ENCODE measurements at places on chromosomes 3 and 15. TPM values are rescaled to one million over a fixed set of nuclear protein-coding genes. Genes with fewer than 3 reads are reported as not detected.

DNA sequence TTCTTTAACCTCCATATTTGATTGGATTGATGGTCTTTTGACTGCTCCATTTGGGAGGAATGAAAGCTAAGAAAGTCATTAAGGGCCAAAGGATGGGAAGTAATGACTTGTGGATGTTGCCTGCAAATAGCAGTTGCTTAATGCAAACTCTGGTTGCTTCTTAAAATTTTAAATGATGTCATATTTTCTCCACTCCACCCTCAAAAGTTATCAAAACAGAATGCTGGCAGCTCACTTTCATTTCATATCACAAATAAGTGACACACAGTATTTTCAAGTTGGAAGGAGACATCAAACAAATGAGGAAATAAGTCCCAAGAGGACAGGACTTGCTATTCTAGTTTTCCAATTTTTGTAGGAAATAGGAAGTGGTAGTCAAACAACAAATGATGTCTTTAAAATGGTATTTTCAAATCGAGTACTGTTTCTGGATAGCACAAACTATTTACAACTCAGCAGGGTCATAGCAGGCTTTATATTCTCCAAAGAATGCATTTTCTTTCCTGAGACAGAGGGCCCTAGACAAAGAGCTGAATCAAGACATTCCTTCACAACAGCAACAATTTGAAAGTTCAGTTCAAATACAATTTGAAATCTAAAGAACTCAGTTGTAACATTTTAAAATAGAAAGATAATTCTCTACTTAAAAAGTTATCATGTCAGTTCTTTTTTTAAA is 165.1 kb upstream of the UBE2E1 start:
- DNase-seq = no peak

DNA sequence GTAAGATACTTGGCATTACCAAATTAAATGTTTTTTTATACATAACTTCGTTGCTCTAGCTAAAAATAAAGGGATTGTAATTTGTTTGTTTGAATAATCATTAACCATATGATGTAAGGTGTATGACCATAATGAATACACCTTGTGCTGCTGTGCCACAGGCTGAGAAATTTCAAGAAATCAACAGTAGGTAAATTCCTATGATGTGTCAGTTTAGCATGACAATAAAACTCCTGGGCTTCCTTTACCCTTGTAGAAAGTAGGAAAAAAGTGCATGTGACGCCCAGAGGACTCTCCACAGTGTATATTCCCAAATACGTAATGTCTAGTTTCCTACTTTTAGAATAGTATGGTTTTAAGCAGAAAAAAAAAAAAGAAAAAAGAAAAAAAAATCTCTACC is 208.1 kb downstream of the SATB1 start:
- DNase-seq = no peak

DNA sequence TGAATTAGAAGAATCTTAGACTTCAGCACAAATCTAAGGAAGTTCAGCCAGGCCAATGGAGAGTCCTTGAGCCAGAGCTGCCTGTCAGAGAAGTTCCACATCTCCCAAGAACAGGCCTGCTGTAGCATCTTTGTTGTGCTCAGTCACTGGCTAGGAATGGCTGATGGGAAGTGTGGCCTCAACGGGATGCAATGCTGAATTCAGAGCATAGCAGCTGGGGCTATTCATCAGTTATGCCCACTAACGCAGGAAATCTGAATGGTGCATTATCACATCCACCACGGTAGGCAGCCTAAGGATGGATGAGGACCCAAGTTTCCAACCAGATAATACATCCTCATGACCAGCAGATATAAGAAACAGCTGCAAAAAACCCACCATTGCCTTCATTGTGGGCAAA is 3.2 kb upstream of the EIF1B start:
- no peak for DNase-seq

- peak; percentile 65 for DNase-seq
Measured at GRCh38 chr3:10738688-10739372, 77.2 kb upstream of the SLC6A11 start.

DNA sequence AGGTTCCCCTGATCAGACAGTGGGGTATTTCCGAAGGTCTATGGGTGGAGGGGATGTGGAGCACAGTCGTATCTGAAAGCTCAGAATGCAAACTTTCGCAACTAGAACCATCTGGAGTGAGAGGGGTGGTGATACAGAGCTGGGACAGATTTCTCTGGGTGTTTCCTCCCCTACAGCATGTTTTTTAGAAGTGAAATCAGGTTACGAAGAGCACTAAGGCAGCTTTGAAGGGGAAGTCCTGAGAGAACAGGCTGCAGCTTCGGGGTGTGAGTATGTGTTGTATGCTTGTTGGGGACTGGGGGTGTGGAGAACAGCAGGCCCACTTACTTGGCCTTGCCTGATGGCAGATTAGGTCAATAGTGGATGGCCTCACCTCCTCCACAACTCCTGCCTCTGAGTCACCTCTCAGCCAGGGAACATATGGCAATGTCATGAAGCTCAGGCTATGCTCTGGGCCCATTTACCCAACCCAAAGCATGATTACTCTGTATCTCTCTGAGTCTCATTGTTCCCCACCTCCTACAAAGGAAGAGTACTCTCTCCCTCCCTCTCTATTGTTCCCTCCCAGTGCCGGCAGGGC is 107.2 kb upstream of the RASGRP1 start:
- no peak for DNase-seq

- DNase-seq = no peak
Measured at GRCh38 chr15:96347181-96348111, 16.9 kb downstream of the NR2F2 start.

- DNase-seq = no peak
Measured at GRCh38 chr3:106590216-106590615, 721.4 kb upstream of the CBLB start.

DNA sequence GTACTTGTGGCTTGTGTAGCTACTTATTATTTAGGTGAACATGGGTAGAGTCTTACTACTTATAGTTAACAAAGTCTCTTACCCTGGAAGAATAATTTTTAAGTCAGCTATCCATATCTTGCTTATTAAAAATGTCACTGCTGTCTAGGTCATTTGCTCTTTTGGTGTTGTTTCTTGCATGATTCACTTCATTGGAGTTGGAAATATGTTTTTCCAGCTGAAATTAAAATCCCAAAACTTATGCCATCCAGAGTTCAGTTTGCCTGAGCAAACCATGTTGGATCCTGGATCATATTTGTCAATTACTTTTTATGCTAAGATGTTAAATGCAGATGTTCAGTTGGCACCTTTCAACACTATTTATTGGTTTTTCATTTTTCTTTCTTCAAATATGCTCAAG is 421.0 kb upstream of the RBMS3 start:
- no peak for DNase-seq

- no peak for DNase-seq
Measured at GRCh38 chr15:67017311-67017710, 48.1 kb upstream of the SMAD3 start.

GRCh38 chr3:133987948-133988484 is 41.7 kb downstream of the SLCO2A1 start:
- DNase-seq = no peak

DNA sequence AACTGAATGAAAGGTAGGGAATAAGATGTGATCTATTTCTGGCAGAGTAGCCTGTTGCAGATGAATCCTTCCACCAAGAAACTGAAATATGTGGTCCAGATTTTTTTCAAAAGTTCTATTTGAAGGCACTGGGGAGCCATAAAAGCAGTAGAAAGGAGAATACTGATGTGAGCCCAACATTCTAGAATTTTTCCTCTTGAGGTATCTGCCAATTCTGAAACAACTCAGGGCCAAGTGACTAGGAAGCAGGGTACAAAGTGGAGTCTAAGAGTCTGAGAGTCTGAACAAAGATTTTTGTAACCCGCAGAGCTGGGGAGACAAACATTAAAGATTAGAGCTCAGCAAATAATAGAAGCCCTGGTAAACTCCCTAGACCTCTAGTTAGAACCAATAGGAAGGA is 58.3 kb upstream of the SLCO3A1 start:
- DNase-seq = no peak

DNA sequence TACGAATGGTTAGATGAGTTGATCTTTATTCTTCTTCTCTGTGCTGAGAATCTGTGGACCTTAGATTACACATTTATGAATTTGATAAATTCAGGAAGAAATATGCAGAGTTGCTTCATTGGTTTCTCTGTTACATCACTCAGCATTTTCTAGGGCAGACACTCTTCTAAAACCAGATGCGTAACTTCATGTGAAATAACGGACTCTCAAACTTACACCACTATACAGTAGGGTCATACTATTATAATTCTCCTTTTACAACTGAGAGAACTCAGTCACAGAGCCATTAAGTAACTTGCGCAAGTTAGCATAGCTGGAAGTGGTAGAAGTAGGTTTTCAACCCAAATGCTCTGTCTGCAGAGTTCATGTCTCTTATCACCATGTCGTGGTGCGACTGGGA is 5.7 kb downstream of the TMEM207 start:
- no peak for DNase-seq

DGKG gene
- 1.6 TPM for total RNA-seq

SNX33 gene
- 4.3 TPM for total RNA-seq

WDR93 gene
- total RNA-seq = 0.09 TPM

FBXW12 gene
- 0.05 TPM for total RNA-seq

TMEM207 gene
- not detected for total RNA-seq

DNAH1 gene
- total RNA-seq = 3.3 TPM

ROBO2 gene
- 9.3 TPM for total RNA-seq

ST3GAL6 gene
- 16.8 TPM for total RNA-seq

HRG gene
- not detected for total RNA-seq

SIDT1 gene
- total RNA-seq = 4.2 TPM

APOD gene
- 2.9 TPM for total RNA-seq

PRR20G gene
- not detected for total RNA-seq

LCTL gene
- not detected for total RNA-seq
